ENCODE measurements at places on chromosomes 13 and 19. TPM values are rescaled to one million over a fixed set of nuclear protein-coding genes. Genes with fewer than 3 reads are reported as not detected.

Gene TEAD2
- 45.0 TPM for total RNA-seq

Gene CEACAM3
- 0.29 TPM for total RNA-seq

Gene ZNF112
- total RNA-seq, result 4.5 TPM

Gene IGLON5
- total RNA-seq, result not detected

Gene C19orf81
- 2.0 TPM for total RNA-seq

Gene OR7A10
- not detected for total RNA-seq

Gene FFAR2
- 0.44 TPM for total RNA-seq

Gene KLK1
- total RNA-seq, result 0.27 TPM

Gene ARMC6
- total RNA-seq, result 12.9 TPM

Gene ZSCAN4
- 0.13 TPM for total RNA-seq

Gene DACH1
- total RNA-seq, result 3.1 TPM

Gene TTC9B
- total RNA-seq, result not detected

Gene KCNN4
- total RNA-seq, result 1.4 TPM

Gene ATP8B3
- 1.6 TPM for total RNA-seq

Gene ANKRD27
- total RNA-seq, result 26.9 TPM

Gene FAM124A
- total RNA-seq, result 5.9 TPM

Gene RUBCNL
- total RNA-seq, result 1.6 TPM

Gene CD79A
- 0.24 TPM for total RNA-seq

Gene LCP1
- total RNA-seq, result 31.4 TPM

Gene PBX4
- total RNA-seq, result 0.37 TPM

Gene NOP53
- 172 TPM for total RNA-seq

Gene CYP4F12
- total RNA-seq, result 2.2 TPM

Gene SSC5D
- 5.7 TPM for total RNA-seq

Measured in left cardiac atrium (tissue), 4 donors.